ENCODE measurements at places on chromosomes 3 and 15.

- DNase-seq: no peak
These were observed 124.5 kb downstream of the PEAK1 start for GRCh38 chr15:77295446-77295845.

- no peak for DNase-seq
These were observed 1166.1 kb upstream of the GBE1 start for GRCh38 chr3:82927309-82928253.

- no peak for DNase-seq
These were observed 8.4 kb downstream of the RAB6B start for GRCh38 chr3:133887074-133887802.

- DNase-seq: no peak
These were observed 18.8 kb downstream of the SETD5 start for GRCh38 chr3:9416139-9416780.

GRCh38 chr3:179148616-179149405 is 654 bp downstream of the PIK3CA start:
- peak; percentile 19 for DNase-seq

DNA sequence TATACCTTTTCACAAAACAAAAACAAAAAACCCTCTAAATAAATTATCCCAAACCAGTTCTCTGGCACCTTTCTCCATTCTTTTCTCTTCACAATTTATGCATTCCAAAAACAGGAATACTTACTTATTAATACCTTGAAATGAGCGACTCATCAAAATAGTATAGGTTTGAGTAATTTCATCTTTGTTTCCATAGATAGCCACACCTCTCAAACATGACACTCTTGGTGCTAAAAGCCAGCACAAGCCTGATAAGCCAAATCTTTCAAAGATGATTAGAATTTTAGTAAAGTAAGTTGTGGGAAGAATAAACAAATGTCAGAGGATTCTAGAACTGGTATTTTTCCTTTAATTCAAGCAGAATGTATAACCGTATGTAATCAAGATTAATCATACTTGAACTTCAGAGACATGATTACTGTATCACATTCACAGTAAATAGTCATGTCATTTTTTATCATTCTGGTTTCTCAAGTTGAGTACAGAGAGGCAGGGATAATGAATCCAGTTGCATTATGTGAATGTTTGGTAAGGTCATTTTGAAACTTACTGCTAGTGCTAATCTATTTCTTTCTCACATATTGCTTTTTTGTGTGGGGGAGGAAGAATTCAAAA is 12.1 kb upstream of the WDR5B start:
- no peak for DNase-seq

DNA sequence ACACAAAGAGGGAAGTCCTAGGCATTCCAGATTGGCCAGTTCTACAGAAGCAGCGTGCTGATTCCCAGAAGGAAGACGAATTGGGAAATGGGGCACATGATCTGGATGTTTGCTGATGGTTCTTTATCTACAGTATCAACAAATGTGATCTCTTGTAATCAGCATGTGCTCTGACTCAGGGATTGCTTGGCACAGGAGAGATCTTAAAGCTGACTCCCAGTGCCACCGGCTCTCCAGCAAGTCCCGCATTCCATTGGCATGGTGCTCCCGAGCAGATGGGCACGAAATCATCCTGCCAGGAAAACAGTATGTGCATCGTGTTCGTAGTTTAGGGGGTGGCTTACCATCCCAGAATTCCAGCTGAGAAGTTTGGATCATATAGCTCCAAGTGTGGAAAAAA is 259.9 kb upstream of the NR2F2 start:
- no peak for DNase-seq

GRCh38 chr3:101261506-101261905 is 58.9 kb downstream of the IMPG2 start:
- no peak for DNase-seq

DNA sequence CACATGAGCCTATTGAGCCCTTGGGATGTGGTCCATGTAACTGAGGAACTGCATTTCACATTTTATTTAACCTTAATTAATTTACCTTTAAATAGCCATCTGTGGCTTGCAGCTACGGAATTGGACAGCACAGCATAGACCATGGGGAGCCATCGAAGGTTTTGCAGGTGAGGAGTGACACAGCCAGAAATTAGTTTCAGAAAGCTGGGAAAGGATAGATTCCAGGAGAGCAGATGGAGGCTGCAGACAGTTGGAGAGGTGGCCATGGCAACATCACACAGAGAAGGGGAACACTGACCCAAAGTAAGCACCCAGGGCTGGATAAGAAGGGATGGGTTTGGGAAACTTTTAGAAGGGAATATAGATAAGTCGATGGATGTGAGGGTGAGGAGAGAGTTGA is 100.1 kb upstream of the SLC6A11 start:
- no peak for DNase-seq

GRCh38 chr3:52399593-52399992 is 45.3 kb downstream of the SEMA3G start:
- no peak for DNase-seq

DNA sequence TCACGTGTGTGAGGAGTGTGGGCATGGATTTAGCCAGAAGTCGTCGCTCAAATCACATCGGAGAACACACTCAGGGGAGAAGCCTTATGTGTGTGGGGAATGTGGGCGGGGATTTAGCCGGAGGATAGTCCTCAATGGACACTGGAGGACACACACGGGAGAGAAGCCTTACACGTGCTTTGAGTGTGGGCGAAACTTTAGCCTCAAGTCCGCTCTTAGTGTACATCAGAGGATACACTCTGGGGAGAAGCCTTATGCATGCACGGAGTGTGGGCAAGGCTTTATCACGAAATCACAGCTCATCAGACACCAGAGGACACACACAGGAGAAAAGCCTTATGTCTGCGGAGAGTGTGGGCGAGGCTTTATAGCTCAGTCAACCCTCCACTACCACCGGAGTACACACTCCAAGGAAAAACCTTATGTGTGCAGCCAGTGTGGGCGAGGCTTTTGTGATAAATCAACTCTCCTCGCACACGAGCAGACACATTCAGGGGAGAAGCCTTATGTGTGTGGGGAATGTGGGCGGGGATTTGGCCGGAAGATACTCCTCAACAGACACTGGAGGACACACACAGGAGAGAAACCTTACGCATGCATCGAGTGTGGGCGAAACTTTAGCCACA is 28.1 kb downstream of the ZNF589 start:
- no peak for DNase-seq

GRCh38 chr15:99440029-99440428 is 125.8 kb upstream of the MEF2A start:
- no peak for DNase-seq

DNA sequence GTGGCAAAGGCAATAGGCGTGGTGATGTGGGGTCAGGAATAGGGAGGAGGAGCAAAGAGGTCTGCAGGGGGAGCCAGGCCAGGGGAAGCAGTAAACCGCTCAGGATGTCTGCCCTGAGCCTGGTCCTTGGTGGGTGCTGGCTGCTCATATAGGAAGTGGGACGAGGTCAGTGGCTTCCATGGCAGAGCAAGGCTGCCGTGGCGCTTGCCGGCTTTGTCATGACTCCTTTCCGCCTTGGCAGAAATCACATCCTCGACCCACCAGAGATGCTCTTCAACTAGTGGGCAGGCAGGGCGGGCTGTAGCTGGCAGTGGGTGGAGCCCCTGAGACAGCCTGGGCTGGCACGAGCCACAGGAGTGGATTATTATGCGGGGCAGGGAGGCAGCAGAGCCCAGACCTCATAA is 13.1 kb upstream of the SKOR1 start:
- no peak for DNase-seq

DNA sequence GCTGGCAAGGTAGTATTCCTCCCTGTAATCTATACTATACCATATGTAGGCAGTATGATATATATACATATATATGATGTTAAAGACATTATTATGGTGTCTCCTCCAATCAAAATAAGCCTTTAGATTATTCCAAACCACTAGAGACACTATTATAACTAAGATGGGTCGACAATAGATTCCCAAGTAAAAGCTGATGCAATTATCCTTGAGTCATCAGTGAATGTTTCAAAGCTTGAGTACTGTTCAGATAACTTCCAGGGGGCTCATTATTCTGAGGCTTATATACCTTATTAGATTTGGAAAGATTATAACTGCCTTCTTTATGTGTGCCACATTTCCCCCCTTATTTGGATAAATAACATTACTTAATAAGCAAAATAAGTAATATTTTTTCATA is 11.9 kb upstream of the C3orf38 start:
- DNase-seq: no peak

DNA sequence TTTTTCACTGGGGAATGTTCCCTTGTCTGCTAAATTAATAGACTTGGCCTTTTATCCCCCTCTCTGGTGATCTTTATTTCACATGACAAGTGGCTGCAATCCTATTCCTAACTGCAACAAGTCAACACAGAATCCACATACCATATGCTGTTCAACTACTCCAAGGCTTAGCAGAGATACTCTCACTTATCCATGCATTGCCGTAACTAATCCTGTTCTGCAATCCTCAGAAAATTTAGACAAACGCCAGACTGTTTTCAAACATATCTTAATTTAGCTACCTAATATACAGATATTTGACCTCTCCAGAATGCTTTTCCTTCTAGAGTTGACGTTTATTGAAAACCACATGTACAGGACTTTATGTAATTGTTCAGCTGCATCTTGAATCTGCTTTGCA is 37.9 kb downstream of the EID1 start:
- no peak for DNase-seq

DNA sequence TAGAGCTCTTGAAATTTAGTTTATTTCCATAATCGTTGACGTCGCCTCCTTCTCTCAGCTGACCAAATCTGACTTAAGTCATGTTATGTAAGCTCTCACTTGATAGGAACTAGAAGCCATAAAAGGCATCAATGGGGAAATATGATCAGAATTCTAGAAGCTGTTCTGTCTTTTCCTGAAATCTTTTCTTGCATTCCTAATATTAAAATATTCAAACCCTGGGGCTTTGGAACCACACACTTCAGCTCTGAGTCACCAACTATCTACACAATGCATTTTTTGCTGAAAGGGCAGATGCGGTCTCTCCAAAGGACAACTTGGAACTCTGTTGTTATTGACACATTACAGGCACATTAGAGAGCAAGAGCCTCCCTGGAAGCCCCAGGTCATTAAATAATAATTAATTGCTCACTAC is 91.3 kb downstream of the LARS2 start:
- DNase-seq: peak; percentile 81

GRCh38 chr3:169897284-169897683 is 14.1 kb upstream of the SAMD7 start:
- DNase-seq: no peak

DNA sequence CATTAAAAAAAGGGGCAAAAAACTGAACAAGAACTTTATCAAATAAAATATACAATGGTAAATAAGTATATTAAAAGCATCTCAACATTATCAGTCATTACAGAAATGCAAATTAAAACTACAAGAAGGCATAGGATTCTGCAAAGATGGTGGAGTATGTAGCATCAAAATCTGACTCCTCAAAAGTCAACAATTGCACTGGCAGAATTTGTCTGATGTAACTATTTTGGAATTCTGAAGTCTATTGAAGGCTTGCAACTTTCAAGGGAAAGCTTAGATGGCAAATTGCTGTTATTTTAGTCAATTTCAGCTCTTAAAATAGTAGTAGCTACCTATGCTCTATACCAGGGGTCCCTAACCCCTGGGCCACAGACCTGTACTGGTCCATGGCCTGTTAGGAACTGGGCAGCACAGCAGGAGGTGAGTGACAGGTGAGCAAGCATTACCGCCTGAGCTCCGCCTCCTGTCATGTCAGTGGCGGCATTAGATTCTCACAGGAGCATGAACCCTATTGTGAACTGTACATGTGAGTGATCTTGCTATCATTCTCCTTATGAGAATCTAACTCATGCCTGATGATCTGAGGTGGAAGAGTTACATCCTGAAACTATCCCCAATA is 107.6 kb downstream of the TGFBR2 start:
- DNase-seq: no peak

DNA sequence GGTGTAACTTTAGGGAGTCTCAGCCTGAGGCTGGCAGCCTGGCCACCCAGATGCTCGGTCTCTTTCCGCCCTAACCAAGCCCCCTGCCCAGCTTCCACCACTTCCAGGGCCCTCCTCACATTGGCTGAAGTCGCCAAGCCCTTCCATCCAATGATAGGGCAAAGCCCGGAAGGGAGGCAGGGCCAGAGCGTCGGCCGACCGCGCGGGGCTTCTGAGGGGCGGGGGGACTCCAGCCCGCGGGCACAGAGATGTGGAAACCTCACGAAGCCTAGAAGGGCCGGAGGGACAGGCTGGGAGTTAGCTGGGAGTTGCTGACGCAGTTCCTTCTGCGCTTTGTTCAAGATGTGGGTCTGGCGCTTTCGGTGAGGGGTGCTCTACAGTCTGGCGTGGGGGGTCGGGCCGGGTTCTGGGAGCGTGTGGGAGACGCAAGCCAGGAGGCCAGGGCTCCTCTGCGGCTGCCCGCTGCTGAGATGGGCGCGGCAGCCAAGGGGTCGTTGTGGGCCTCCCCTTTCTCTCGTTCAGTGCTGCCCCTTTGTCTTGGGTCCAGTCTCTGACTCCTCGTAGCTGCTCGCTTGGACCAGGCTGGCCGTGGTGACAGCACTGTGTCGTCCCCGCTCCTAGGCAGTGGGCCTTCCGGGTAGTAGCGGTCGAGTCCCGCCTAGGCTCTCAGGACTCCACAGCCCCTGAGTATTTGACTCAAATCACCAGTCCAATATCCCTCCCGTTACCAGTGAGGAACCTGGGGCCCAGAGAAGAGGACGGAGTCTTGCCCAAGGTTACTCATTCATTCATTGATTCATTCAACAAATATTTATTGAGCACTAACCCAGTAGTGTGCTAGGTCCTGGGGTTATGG is at the start of gene ZNF660:
Gene ZNF660, plus strand, starts transcription at position 319 of the 856 bp plus-strand sequence. CDS start 9,230 bp downstream, outside the sequence.
- no peak for DNase-seq

- DNase-seq: no peak
These were observed 23.2 kb downstream of the ZBED2 start for GRCh38 chr3:111571907-111572460.

DNA sequence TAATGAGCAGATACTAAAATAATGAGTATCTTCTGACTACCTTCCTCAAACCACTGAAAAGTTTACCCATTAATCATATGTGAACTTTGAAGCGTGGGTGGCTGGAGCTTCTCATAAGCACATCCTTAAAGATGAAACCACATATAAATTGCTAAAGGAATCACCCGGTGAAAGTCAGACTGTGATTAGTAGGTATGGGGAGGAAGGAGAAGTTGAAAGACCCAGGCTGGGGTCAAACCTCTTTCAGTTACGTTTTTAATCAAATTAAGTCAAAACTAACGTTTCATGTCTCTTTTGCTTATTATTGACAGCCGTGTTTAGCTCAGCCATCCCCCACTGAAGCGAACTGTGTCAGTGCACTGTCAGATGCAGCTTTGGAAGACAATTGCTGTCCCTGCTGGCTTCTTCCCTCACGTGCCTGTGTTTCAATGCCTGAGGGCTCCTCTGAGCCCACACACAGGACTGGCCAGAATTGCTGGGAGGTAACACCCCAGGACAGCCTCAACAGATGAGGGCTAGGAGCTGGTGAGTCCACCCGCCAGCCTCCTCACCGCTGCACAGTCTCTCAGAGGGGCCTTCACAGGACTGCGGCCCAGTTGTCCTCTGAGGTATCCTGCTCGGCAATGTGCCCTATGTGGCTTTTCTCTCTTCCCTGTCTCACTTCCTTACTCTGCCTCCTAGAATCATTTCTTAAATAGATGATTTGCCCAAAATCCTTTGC is 29.3 kb upstream of the SH3BP5 start:
- no peak for DNase-seq

All from HS-27A (cell line).